Stimulated activated naive CD4-positive, alpha-beta T cell treated with Interleukin-2 at 50 U/mL for 16 hours (primary cell): ENCODE measurements at places on chromosomes 5 and 9.

DNA sequence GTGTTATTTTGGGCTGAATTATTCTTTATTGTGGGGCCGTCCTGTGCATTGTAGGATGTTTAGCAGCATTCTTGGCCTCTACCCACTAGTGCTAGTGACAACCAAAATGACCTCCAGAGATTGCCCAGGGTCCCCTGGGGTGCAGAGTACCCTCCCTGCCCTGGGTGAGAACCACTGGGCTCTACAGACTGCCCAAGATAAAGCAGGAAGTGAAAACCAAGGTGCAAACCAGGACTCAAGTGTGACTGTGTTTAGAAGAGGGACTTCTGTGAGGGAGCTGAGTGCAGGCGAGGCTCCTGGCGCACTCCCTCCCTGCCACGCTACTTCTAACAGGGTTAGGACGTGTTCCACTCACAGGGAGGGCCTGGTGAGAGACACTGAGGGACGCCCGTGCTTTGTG is 41.6 kb downstream of the USP20 start:
- no peak for DNase-seq

DNA sequence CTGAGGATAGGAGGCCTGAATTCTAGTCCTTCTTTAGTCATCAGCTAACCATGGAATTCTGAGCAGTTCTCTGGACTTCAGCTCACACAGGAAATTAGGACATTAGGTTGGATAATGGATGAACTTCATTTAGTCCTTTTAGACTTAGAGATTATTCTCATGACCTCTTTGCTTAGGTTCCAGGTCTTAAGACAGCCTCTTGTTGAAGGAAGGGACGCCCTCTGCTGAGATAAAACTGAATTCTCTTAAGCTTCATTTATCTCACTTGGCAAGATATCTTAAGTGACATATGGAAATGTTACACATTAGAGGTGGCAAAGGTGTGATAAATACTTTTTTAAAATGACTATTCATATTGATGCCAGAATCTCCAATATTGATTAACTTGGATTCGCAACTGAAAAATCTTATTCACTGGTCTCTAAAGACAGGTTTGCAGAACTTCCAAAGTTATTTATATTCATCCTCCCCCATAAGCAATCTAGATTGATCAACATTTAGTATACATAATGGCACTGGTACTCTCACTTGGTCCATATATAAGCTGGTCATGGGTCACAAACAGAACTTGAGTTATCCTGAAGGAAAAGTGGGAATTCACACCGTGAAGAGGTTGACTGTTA is 16.9 kb upstream of the ZNF366 start:
- no peak for DNase-seq

GRCh38 chr5:179780362-179780761 is 13.4 kb upstream of the LTC4S start:
- DNase-seq, result no peak

- no peak for DNase-seq
These were observed 402.9 kb downstream of the ZSWIM6 start for GRCh38 chr5:61734966-61735365.

DNA sequence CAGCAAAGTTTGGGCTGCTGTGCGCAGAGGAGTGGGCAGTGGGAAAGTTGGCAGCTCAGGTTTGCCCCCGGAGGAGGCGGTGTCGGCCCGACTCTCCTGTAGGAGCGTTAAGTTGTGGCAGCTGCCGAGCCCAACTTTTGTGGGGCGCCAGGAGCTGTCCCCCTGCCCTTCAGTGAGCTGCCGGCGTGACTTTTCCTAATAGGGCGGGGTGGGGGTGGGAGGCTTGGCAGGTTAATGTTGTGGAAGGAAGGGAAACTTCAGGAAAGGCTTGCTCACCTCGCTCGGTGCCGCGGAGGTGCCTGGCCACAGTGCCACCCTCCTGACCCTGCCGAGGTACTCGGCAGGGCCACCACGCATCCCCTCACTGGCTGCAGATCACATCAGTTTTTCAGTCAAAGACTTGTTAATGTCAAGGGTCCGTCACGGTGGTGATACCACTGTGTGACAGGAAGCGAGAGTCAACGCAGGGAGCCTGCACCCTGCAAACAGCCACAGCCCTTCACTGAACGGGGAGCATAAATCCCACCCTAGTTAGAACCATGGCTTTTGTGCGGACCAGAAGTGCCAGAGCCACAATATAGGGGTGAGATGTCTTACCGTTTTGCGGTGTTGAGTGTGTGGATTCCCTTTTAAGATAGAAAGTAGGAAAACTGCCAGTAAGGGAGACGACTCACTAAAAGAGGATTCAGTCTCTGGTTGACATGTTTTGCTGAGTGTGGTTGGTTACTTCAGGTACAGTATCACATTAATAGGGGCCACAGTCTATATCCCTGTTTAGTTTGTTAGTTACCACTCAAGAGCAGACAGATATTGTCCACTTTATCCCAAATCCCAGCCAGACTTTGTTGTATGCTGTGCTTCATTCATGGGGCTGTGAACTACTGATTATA is 796 bp downstream of the LNPEP start:
- DNase-seq, result peak; percentile 29

DNA sequence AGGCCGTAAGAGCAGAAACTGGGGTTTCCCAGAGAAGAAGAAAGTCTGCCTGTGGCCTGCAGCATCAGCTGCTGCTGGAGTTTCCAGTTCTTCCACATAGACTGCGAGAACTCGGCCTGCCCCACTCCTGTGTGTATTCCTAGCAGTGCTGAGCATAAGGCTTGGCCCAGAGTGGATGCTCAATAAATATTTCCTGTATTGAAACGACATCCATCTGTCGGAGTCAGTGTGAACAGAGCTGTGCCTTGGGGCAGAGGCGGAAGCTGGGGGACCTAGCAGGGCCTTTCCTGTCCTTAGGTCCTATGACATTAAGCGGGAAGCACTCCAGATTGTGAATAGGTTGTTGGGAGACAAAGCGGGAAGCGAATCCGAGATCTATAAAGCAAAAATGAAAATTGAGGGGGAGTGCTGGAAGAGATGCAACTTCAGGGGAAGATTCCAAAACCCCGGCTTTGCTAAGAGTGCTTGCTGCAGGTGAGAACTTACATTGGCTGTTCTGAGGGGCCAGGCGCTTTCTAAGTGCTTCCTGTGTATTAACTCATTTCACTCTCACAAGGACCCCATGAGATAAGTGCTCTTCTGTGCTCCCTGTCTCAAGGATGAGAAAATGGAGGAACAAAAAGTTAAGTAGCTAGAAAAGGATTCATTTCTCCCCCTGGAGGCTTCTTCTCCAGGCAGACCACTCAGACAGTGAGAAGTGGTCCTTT is 76.1 kb upstream of the CXCL14 start:
- DNase-seq, result no peak

GRCh38 chr5:153824909-153825308 is 213.8 kb downstream of the FAM114A2 start:
- DNase-seq, result no peak

DNA sequence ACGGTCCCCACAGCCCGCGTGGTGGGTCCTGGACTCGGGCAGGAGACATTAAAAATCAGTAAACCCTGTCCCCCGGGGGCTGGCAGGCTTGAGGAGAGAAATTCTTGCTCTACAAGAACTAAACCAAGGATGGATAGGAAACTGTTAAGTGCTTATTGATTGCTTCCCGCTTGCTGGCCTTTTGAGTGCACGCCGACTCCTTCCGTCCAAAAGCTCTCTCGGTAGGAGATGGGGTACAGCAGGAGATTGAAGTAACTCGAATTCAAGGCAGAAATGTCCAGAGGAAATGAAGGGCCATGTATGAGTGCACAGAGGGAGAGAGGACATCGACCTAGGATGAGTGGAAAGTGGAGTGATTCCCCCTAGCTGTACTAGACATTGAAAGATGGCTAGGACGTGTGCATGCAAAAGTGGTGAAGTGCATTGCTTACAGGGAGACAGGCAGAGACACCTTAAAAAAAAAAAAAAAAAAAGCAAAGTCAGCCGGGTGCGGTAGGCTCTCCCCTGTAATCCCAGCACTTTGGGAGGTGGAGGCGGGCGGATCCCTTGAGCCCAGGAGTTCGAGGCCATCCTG is 923 bp downstream of the RECK start:
- DNase-seq, result no peak

DNA sequence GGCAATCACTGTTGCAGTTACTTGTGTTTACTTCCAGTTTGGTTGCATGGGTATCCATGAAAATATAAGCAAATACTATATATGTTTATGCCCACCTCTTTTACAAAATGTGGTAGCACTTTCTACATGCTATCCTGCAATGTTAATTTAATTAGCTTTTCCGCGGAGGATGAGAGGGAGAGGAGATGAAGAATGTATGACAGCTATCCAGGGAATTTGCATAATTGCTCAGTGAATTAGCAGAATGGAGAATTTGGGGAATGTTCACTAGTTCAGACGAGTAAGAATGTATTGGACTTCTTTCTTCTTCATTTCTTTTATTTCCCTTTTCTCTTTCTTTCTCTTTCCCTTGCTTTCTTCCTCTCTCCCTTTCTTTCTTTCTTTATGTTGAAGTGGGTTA is 140.7 kb upstream of the SLC28A3 start:
- no peak for DNase-seq

GRCh38 chr9:38061326-38061977 is 7.6 kb downstream of the SHB start:
- DNase-seq, result no peak

DNA sequence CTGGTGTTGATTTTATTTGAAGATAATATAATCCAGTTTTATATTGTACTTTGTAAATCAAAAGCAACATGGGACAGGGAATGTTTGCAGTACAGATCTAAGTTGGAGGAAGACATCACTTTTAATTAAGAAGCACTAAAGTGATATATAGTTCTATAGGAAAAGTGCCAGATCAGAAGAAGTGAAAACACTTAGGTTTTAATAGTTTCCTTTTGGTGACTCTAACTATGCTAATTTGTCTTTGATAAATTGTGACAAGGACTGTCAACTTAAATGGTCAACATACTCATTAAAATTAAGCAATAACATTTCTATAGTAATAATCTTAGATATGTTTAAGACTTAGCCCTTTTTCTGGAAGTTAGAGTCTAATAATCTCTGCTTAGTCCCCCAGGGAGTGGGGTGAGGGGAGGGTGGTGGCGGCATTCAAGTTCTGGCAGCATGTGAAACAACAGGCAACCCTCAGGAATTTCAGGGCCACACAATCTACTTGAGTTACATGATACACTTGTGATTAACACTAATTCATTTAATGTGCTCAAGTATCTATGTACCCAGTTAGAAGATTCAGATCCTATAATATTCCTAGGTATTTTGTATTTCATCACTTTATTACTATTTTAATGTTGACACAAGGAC is 1026.5 kb downstream of the NR2F1-AS1 start:
- DNase-seq, result no peak

GRCh38 chr9:18970393-18970792 is 62.6 kb downstream of the SAXO1 start:
- no peak for DNase-seq

- no peak for DNase-seq
These were observed 313.6 kb upstream of the CD180 start for GRCh38 chr5:67510204-67510603.

DNA sequence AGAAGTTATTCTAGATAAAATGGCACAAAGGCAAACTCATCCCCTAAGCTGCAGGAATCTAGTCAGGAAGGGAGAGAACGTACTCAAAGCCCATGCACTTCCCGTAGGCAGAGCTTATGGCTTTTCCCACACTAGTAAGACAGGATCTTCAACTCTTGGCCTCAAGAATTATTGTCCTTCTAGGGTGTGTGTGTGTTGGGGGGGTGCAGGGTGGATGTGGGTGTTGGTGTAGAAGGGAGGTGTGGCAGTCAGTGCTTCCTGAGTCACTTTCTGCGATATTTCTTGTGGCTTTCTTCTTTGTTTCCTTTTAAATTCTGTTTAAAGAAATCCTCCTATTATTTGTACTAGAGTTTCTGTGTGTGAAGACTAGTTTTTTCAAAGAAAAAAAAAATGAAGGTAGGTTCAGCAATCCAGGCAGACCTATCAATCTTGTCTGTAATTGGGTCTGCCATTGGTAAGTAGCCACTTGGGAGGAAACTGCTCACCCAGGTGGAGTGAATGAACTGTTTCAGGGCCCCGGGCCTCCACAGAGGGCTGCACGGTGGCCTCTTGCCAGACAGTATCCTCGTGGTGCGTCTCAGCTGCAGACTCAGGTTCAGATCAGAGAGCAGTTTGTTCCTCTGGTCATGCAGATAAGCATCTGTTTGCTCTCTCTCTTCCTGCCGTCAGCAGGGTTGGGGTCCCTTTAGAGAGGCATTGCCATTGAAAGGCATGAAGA is 131.9 kb downstream of the NPR3 start:
- DNase-seq, result no peak

GRCh38 chr9:93575796-93576257 is 557 bp upstream of the PHF2 start:
- DNase-seq, result peak; percentile 38

GRCh38 chr5:119402081-119402480 is 46.3 kb downstream of the TNFAIP8 start:
- DNase-seq, result no peak

- no peak for DNase-seq
These were observed 1.3 kb upstream of the PRR7 start for GRCh38 chr5:177445052-177445916.

- DNase-seq, result no peak
These were observed 207.3 kb downstream of the TMEM38B start for GRCh38 chr9:105901514-105902109.

DNA sequence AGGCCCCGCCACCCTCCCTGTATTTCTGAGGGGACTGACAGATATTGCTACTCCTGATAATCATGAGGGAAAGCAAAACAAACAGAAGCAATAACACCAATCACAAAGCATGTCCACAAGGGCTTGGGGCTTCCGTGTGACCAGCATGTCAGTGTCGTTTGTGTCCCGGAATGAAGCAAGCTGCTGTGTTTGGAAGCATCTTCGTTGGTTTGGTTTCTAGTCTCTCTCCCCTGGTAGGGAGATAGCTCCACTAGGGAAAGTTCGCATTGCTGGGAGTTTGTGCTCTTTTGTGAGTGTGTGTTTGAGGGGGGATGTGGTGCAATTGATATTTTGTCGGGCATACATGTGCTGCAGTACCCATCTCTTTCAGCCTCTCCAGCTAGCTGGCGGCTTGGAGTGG is 1.4 kb downstream of the GRIA1 start:
- no peak for DNase-seq

GRCh38 chr9:131411719-131412681 is 18.1 kb downstream of the PRRC2B start:
- no peak for DNase-seq

- DNase-seq, result no peak
These were observed 3.1 kb upstream of the FCN2 start for GRCh38 chr9:134877541-134877940.

GRCh38 chr5:56123531-56124243 is 109.4 kb downstream of the ANKRD55 start:
- no peak for DNase-seq

DNA sequence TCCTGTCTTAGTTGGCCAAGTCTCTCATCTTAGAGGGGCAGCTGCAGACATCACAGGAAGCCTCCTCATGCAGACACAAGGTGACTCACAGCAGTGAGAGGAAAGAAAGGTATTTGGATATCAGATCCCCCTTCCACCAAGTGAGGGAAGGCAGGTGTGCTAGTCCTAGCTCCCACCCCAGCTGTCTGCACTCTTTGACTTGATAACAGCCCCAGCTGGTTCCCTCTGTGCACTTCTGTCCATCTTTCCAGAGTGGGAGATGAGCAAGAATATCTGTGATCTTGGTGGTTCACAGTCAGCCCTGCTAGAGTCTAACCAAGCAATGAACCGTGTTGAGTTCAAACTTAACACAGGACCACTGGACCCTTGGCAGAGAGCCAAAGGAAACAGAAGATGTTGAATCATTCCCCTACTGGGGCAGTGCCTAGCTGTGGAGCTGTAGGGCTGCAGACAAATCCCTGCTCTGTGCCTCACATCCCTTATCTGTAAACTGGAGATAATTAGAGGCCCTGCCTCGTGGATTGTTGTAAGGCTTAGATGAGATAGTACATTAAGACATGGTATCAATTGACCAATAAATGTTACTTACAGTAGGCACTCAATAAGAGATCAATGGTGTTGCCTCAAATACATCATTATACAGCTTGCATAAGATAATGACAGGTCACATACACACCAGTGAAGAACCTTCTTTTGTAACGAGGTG is 39.1 kb downstream of the SH3RF2 start:
- no peak for DNase-seq
